Frontal cortex (tissue), 4 donors: ENCODE measurements at places on chromosomes 2 and 18. TPM values are rescaled to one million over a fixed set of nuclear protein-coding genes. Genes with fewer than 3 reads are reported as not detected.

DNA sequence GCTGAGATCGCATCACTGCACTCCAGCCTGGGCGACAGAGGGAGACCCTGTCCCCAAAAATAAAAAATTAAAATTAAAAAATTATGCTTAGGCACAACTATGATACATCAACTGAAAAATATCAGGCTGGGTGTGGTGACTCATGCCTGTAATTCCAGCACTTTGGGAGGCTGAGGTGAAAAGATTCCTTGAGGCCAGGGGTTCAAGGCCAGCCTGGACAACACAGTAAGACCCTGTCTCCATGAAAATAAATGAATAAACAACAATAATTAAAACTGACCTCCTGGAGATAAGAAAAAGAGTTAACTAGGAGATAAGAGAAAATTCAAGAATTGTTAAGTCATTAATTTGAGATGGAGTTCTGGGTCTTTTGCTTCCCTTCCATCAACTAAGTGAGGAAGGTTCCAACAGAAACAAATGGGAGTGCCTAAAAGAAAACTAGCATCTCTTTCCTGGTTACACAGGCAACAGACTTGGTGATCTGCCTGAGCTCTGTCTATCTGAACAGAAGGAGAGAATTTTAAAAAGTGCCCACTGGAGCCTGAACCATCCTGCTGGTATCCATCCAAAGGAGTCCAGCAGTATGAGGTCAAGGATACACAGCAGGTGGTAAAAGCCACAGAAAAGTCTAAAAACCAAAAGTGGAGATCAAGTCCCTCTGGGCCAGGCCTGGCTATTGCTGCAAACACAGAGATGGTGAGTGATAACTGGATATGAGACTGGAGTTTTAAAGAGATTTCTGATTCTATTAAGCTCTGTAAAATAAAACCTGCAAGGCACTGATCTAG is 8.8 kb downstream of the PPM1G start:
- no peak for DNase-seq

- DNase-seq = peak; percentile 65
Observed at GRCh38 chr2:104378853-104379374, 475.0 kb upstream of the POU3F3 start.

The MRO gene
- 0.82 TPM for total RNA-seq

DNA sequence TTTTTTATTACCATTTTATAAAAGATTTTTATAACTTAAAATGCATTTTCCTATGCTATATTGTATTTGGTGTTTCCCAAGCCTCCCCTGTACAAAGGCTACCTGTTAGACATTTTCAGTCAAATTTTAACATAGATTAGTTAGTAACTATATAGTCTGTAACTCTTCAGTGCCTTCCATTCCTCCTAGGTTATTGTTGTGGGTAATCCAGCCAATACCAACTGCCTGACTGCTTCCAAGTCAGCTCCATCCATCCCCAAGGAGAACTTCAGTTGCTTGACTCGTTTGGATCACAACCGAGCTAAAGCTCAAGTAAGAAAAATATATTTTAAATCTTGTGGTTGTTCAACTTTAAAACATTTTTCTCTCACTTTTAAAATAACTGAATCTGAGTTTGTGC is 10.2 kb downstream of the MDH1 start:
- no peak for DNase-seq

DNA sequence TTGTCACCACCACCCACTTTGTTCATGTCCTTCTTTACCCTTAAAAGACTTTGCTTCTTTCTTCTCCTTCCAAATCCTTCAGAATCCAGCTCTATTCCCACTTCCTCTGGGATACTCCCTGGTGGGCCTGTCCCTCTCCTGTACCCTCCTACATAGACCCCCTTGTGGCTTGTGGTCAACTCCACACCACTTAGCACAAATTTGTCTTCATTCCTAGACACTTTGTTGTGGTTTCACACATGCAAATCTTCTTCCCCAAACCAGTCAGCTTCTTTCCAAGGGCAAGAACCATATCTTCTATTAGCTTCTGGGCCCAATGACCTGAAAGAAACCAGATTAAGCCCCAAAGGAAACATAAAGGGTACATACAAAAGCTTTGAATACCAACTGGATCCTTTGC is 342.4 kb downstream of the TNS1 start:
- no peak for DNase-seq

DNA sequence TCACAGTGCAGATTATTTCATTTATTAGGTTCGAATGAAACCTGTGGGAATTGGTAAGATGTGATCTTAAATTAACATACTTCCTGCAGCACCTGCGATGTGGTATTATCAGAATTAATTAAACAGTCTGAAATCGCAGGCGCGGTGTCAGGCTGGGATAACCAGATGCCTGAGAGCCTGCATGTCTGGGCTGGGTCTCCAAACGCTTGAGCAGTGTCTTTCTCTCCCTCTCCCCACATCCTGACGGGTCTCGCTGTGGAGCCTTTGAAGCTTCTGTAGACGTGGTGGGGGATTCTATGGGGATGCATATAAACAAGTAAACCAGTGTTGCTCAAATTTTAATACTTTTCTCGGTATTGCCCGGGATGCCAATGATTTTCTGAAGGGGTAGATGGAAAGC is 366.2 kb upstream of the SPRED2 start:
- no peak for DNase-seq

DNA sequence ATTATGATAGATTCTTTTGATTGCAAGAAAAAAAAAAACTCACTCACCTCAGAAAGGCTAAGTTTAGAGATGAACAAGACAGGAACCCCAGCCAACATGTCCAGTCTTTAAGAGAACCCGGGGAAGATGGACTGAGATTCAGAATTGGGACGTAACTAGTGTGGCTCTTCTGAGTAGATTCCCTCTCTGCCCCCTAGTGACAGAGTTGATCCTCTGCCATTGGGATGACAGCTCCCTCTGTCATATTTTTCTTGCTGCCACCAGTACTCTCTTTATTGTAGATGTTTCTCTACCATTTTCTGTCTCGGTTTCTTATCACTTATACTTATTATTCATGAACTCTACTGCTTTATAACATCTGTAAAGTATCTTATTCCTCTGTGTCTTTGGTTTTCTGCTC is 77.7 kb downstream of the GULP1 start:
- peak; percentile 15 for DNase-seq

The CCDC74A gene
- 4.5 TPM for total RNA-seq

DNA sequence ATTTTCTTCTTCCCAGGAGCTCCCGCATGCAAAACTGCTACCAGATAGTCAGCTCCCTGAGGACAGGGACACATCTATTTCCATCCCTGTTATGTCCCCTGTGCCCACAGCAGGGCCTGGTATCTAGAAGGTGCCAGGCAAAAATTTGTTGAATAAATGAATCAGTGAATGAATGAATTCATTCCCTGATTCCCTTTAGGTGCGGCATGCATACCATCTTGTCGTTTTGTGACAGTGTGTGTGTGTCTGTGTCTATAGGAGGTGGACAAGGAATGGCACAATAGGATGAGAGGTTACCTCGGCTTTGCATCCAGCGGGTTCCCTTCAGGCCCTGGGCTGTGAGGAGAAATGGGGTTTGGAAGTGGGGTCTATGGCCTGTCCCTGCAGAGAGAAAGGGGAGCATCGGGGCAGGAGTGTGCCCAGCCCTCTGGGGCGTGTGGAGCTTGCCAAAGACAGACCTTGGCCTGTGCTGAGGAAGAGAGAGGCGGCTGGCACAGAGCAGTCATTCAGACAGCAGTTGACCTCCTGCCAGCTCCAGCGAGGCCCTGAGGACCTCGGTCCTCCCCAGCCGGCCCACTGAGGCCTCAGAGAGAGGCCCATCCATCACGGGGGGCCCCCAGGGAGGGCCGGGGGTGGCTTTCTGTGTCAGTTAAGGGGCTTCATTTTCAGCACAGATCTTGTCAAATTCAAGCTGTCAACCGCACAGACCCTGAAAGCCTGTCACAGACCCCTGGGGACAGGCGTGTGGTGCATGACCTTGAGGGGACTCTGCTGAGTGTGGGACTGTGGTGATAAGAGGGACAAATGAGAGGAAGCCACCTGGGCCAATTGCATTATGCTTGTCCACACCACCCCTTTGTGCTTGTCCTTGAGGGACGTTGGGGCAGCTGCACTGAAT is 125.9 kb upstream of the CXCR4 start:
- no peak for DNase-seq

The PLEKHM3 gene
- total RNA-seq = 34.6 TPM

The ARHGEF4 gene
- 43.2 TPM for total RNA-seq

GRCh38 chr2:59885541-59885940 is 667.9 kb downstream of the BCL11A start:
- no peak for DNase-seq

DNA sequence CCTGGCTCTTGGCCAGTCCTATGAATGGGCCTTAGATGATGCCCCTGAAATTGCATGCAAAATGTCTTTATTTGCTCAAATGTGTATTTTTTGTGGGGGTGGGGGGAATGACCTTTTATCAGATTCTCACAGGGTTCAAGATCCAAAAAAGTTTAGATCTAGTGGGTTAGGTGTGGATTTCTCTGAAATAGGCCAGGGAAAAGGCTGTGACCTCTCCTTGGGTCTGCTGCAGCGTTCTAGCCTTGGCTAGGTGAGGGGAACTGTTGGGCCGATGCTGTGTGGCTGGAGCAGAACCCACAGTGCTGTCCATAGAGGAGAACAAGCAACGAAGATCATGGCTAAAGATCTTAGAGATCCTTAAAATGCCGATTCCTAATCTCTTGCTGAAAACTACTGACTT is 130.4 kb upstream of the IL1R2 start:
- DNase-seq = no peak

DNA sequence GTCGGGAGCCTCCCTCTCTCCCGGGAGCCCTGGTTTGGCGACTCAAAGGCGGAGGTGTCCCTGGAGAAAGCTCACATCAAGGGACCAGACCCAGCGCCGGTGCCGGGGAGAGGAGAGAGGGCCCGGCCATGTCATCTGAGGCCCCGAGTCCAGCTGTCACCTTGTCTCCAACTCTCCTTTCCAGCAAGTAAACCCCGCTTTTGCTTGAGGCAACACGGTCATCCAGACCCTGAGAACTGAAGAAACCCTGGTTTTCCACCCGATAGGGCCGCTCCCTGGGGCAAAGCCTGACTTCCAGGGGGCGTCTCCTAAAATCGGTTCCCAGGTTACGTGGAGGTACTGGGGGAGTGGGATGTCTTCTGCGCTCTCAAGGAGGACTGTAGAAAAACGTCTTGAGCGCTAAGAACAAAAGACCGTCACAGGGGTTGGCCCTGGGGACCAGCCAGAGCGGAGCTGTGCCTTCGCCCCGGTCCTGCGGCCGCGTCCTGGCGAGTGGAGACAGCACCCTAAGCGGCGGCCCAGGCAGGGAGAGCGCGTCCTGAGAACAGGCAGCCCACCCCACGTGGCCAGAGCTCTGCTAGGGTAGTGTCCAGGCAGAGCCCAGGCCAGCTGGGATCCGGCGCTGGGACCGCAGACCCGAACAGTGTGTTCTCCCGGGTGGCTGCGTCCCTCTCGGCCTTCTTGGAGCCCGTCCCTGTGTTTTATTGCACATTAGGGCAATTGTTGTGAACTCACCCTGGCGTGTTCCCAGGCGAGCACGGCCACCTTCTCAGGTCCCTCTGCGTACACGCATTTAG is 55.7 kb downstream of the TMEM18 start:
- DNase-seq = no peak

DNA sequence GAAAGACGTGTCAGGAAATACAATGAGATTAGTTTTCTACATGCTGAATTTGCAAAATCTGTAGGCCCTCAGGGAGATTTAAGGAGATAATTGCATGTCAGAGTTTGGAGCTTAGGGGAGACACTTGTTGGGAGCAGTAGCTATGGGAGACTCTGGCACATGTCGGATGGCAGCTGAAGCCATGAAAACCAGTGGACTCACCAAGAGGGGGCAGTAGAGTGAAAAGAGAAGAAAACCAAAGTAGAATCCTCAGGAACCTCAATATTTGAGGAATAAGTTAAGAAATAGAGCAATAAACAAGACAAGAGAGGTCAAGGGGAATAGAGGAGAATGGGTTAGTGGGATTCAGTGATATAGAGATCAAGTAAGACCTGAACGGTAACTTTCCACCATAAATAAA is 24.8 kb downstream of the RUFY4 start:
- DNase-seq = no peak

- no peak for DNase-seq
Observed at GRCh38 chr2:175097297-175097696, 70.7 kb downstream of the ATF2 start.

DNA sequence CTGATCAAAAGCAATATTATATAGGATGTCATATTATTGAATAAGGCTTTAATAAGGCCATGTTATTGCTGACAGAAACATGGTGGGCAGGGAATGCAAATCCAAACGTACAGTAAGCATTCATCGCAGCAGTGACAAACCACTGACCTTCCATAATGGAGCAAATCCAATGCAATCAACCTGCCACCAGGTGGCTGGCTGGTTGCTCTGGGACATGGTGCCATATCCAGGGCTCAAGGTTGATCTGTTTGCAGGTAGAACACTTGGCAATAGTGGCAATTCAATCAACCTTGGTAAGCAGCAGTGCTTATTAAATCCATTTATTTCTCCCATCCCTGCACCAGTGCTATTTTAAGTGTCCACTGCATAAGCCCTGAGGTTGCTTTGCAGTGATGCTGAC is 75.4 kb downstream of the CERKL start:
- DNase-seq = no peak

The SERPINB3 gene
- not detected for total RNA-seq

The BOLL gene
- total RNA-seq = not detected

DNA sequence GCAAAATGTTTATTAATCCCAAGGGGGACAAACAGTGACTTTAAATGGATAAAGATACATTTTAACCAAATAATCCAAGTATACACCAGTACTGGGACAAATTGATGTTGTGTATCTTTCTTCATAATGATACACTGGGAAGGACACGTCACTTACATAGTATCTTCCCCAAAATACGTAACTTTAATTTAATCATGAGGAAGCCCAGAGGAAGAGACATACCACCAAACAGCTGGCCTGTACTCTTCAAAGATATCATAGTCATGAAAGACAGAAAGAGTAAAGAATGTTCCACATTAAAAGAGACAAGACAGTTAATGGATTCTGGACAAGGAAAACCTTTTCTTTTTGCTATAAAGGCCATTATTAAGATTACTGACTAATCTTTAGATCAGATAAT is 37.1 kb downstream of the AGFG1 start:
- DNase-seq = no peak

The CTNNA2 gene
- total RNA-seq = 182 TPM

DNA sequence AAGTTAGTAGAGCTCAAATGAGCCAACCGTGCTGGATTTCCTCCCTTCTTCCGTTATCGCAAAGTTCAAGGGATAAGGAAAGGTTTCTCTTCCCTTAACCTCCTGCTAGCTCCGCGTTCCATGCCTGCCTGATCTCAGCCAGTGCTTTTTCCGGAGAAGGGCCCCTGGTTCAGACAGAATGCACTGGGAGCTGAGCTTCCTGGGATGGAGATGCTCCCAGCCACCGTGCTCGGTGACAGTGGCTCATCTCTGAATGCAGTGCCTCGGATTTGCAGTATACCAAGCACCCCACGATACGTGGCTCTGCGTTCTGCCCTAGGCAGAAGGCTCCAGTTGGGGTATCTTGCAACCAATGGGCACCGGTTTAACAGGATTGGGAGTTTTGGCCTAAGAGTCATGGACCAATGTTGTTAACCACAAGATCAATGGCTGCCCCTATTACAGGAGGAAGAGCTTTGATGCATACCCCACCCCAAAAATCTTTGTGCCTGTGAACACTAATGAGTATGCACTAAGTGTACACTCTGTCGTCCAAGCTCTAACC is 876 bp downstream of the CNTNAP5 start:
- no peak for DNase-seq
